ENCODE measurements at places on chromosomes 3 and 15.
A peak's percentile ranks its signal among the peaks of the same experiment; 100 is the strongest.

DNA sequence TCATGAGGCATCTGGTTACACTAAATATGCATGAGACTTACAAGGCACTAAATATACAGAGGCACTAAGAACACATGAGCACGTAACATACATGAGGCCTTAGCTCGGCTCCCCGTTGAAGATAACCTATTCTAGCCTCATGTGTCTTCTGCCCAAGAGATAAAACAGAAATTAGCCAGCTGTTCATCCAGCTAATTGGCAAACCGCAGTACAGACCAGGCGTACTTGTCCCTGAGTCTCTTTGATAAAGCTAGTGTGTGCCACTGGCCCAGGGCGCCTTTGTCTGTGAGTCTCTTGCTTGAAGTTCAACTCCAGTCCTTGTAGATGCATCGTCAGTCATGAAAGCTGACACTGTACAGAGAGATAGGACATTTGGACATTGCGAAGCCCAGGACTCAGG lies 121.9 kb upstream of the SPATA12 start:
- DNase-seq, result no peak

DNA sequence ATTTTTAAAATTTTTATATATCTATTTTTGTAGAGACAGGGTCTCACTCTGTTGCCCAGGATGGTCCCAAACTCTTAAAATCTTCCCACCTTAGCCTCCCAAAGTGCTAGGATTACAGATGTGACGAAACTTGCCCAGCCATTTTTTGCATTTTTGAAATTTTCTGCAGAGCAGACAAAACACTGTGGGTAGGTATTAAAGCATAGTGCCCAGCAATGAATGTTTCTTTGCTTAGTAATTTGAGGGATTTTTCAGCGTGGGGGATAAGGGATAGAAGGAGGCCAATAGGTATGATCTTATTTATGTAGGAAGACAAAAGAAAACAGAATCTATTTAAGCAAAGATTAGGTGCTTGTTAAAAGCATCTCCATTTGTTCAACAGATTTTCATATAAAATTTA lies 446.8 kb upstream of the DPH6 start:
- DNase-seq, result no peak

DNA sequence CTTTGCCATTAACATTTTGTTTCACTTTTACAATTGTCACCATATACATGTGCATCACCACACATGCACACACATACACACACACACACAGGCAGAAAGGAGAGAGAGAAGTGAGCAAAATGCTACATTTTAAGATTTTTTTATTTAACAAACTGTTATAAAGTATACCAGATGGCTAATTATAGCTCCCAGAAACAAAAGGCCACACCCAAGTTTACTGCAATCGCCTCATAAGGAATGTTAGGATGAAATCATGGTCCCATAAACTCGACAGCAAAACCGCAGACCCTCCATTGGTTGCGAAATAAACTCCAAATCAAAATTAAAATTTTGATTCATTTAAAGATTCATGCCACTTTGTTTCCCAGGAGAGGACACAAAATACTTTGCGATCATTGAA lies 16.1 kb upstream of the C15orf61 start:
- peak; percentile 88 for DNase-seq

DNA sequence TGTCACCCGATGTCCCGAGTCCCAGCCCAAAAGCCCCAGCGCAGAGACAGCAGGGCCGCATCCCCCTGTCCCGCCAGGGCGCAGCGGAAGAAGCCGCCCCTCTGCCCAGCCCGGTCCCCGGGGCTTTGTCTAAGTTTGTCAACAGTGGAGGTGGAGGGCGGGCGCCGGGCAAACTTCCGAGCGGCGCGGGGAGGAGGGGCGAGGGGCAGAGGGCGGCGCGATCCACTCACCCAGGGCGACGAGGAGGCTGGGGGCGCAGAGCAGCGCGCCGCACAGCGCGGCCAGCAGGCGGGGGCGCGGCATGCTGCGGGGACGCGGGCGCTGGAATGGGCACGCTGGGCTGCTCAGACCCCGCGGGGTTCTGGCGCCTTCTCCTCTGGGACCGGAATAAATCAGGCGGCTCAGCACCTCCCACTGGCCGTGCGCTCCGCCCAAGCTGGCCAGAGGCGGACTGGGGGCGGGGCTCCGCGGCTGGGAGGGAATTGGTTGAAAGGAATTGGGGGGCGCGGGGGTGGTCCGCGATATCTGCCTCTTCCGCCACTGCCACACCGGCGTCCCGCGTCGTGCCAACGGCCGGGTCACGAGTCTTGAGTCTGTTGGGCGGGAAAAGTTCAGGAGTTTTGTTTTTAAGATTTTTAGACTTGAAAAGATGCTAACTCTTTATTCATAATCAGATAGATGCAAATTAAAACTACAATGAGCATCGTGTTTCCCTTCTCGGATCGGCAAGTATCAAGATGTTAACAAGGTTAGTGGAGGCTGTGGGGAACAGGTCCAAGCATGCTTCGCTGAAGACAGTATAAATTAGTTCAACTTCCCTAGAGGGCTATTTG lies at the start of gene MFGE8:
MFGE8 (minus strand) TSS at position 363 of the 833 bp plus-strand sequence; CDS start at position 303, 60 bp downstream.
- DNase-seq, result peak; percentile 68

GRCh38 chr3:81789691-81790090 lies 28.2 kb upstream of the GBE1 start:
- no peak for DNase-seq

DNA sequence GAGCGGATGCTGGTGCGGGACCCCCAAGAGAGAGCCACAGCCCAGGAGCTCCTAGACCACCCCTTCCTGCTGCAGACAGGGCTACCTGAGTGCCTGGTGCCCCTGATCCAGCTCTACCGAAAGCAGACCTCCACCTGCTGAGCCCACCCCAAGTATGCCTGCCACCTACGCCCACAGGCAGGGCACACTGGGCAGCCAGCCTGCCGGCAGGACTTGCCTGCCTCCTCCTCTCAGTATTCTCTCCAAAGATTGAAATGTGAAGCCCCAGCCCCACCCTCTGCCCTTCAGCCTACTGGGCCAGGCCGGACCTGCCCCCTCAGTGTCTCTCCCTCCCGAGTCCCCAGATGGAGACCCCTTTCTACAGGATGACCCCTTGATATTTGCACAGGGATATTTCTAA lies 6.9 kb downstream of the ANKRD63 start:
- no peak for DNase-seq

DNA sequence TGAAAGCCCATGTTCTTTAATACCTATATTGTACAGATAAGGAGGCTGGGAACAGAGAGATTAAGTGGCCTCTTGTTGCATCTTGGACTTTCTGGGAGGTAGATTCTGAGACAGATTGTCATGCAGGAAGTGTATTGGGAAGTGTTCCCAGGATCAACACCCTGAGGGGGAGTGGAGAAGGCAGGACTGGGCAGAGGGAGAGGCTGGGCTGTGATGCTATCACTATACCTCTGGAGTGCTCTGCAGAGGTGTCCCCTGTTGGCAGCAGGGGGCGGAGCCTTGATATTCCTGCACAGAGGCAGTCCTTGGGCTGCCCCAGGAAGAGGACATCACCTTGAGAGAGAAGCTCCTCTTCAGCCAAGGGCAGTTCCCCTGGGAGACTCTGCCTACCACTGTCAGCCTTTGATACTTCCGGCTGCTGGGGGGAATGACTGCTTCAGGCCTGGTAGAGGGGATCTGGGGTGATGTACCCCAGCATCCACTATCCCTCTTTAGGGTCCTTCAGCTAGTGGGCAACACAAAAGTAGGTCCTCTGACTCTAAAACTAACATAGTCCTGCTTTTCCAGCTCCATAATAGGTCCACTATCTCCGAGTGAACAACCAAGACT lies 97.4 kb upstream of the RNU6-1 start:
- no peak for DNase-seq

- no peak for DNase-seq
Observed at GRCh38 chr3:73493543-73494308, 131.0 kb downstream of the PDZRN3 start.

DNA sequence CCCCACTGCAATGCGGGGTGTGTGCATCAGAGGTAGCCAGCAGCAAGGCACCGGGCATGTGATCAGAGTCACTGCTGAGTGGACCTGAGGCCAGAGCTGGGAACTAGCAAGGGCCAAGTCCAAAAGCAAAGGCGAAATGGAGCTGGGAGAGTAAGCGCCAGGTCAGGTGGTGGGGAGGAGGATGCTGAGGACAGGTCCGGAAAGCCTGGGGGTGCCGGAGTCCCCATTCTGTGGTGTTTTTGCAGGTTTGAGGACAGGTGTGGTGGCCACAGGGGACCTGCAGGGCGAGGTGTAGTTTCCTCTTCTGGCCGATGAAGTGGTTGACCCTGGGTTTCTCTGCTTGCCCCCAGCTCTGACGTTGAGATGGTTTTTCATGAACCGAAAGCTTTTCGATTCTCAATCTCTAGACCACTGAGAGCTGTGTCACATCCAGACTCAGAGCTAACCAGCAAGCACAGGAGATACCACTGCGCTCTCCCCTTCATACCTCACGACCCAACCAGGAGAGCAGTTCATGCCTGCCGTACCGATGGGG lies 35.0 kb upstream of the HES1 start:
- DNase-seq, result no peak

GRCh38 chr3:13165576-13165975 lies 92.3 kb upstream of the IQSEC1 start:
- no peak for DNase-seq

DNA sequence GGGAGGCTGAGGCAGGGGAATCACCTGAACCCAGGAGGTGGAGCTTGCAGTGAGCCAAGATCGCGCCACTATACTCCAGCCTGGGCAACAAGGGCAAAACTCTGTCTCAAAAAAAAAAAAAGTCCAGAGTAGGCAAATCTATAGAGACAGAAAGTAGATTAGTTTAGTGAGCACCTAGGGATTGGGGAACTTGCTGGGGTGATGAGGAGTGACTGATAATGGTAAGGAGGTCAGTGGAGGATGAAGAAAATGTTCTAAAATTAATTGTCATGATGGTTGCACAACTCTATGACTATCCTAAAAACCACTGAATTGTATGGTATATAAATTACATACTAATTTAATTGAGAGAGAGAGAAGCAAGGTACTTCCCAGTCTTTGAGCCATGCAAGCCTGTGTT lies 27.8 kb upstream of the LYZL4 start:
- DNase-seq, result no peak
